ENCODE measurements at places on chromosomes 3 and 15.

DNA sequence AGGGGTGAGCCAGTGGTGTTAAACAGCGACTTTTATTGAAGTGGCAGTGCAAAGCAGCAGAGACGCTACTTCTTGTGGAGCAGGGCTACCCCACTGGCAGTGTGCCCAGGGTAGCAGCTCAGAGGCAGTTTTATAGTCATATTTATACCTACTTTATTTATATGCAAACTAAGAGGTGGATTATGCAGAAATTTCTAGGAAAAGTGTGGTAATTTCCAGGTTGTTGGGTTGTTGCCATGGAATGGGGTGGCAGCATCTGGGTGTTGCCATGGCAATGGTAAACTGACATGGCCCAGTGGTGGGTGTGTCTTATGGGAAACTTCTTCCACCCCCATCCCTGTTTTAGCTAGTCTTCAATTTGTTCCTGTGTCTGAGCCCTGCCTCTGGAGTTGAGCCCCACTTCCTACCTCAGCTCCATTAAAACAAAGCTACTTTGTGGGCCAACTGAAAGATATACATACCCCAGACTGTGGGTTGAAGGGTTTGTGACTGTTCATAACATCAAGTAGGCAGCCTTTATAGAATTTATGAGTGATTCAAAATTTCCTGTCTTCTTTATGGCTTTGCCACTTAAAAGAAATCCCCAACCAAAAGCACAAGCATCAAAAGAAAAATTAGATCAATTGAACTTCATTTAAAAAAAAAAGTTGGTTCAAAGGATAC, 60.3 kb downstream of the EBLN2 start:
- DNase-seq, result no peak

DNA sequence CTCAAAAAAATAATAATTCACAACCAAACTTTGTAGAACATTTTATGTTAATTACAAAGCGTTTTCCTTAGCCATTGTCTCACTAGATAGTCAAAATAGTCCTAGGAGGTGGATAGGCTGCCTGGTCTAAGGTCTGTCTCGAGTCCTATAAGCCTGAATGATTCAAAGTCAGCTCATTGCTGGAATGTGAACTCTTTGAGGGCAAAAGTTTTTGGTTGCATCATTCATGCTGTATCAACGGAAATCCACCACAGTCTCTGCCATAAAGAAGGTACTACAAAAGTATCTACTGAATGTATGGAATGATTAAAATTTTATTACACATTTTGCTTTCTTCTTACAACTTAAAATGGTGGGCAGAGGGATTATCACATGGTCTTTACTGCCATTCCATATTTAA, 387.3 kb upstream of the RARB start:
- no peak for DNase-seq

DNA sequence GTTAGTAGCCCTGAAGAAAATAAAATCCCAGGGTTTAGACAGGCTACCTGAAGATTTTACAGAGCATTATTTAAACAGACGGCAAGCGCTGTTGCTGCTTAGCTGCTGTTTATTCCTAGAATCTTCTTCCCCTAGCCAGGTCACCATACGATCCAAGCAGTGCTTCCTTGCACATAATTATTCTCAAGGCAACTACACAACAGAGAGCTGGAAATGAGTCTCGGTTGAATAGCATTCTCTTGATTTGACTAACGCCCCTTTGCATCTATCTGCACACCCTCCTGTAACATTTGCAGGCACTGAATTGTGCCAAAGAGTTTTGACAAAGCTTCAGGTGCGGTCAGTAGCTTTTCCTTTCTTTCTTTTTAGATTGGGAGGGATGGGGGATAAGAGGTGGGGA, 564.4 kb downstream of the TBL1XR1 start:
- no peak for DNase-seq

DNA sequence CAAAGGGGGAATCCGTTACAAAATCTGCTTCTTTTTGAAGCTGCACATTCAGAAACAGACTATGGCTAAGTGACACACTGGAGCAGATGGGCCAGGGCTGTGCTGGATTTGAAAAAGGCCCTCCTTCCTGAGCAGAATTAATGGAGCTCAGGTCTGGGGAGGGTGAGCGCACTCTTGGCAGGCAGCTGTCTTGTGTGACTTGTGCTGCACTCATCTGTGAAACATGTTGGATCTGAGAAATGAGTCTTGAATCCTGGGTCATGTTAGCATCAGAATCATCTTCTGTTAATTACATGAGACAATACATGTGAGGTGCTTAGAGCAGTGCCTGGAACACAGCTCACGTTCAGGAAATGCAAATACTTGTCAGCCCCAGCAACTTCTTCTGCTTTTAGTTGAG, 219.6 kb downstream of the THSD4 start:
- DNase-seq, result no peak

GRCh38 chr15:46996359-46996758, 720.9 kb upstream of the SEMA6D start:
- DNase-seq, result no peak

DNA sequence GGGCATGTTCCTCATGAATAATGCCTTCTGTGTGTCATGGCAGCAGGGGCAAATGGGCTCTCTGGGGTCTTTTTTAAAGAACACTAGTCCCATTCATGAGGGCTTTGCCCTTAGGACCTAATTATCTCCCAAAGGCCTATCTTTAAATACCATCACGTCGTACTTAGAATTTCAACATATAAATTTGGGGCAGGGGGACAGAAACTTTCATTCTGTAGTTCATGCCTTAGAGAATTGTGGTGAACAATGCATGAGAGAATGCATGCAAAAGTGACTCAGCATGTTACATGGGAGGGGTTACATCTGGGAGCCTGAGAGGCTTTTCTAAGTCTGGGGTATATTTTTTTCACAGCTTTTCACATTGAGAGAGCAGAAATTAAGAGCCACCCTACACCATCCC, 208.5 kb upstream of the ROPN1 start:
- DNase-seq, result no peak

DNA sequence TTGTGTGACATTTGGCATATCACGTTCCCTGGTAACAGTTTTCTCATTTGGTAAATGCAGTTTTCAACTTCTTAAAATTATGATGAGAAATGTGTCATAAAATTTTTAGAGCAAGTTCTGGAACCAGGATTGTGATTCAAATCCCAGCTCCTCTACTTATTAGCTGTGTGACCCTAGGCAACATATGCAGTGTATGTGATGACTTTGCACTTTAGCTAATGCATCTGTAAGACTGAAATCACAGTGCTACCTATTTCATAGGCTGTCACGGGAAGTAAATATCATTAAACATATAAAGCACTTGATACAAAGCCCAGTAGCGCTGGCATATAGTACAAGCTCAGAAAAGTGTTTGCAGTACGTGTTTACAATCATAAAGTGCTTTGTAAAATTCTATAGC, 419.4 kb downstream of the GRM7 start:
- DNase-seq, result no peak

DNA sequence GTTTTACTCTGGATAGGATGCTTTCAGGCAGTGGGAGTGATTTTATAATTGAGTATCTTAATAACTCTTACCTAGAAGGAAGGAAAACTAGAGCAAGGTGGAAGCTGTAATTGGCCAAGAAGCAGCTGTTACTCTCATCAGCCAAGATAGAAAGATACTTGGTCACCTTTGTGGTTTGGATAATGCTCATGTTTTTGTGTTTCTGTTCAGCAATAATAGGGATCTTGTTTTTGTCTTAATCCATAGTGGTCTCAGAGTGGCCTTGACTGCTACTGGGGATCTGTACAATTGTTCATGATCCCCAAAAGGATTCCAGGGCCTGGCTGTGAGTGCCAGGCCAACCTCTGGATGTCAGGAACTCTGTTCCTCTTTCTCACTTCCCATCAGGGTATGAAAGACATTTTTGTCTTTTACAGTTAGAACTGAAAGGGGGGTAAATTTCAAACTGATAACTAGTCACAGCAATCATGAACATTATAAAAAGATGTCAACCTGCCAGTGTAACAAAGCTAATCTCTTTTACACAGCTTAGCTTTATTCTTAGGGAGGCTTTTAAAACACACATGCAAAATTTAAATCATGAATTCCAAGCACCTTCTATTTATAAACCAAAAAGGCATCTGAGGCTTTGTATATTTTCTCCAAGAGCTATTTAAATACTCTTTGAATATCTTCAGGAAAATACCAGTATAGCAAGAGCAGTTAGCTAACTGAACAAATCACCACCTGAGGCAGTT, 6.0 kb downstream of the UBL7 start:
- no peak for DNase-seq

DNA sequence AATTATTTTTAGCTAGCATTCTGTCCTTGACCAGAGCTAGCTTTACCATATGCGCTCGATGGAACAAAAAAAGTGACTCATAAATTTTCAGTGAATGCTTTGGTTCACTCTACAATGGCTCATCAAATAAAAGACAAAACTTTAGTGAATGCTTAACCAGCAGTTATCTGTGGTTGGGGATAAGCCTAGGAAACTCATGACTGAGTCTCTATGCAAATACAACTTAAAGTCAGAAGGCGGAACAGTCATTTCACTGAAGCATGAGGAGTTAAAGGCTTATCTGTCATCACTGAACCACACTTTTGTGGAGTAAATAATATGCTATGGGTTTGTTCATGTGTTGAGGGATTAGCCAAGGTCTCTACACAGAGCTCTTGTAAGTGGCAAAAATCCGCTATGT, 308.4 kb downstream of the SQOR start:
- no peak for DNase-seq

DNA sequence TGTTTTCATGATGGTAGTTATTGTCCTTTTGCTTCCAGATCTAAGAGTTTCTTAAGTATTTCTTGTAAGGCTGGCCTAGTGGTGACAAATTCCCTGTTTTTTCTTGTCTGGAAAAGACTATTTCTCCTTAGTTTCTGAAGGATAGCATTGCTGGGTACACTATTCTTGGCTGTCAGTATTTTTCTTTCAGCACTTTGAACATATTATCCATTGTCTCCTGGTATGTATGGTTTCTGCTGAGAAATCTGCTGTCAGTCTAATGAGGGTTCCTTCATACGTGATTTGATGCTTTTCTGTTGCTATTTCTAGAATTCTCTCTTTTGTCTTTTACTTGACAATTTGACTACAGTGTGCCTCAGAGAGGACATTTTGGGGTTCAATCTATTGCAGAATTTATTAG, 134.3 kb downstream of the CGGBP1 start:
- DNase-seq, result no peak

DNA sequence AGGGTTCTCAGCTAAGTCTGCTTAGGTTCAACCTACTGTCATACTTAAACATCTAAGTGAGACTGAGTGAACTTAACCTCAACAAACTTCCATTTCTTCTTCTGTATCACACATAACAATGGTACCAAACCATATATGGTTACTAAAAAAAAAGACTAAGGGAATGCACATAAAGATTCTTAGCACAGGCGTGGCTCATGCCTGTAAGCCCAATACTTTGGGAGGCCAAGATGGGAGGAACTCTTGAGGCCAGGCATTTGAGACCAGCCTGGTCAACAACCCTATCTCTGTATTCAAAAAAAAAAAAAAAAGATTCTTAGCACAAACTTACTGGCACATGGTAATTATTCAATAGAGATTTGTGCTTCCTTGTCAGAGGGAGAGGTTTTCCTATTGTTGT, 57.9 kb downstream of the ACAP2 start:
- DNase-seq, result no peak

DNA sequence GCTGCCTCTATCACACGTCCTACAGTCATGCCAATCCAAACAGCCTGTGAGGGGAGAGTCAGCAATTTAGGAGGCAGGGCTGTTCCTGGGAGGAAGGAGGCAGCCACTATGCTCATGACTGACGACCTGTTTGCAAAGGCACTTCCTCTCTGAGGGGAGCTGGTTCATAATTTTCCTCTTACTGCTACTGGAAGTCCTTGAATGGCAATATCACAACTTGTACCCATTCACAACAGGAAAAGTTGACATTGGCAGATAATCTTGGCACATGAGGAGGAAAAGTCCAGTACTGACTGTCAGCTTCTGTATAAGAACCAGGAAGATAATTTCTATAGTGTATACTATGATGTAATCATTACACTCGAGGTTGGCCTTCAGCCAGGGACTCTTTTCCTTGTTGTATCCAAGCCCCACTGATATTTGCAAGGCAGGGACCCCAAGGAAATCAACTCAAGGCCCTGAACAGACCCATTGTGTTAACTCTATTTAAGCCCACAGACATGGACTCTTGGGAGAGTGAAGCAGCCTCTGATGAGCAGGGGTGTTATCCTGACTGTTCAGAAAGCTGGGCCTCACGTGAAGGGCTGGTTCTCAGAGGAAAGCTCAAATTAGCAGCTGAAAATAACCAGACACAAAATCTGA, 267.3 kb upstream of the ADAMTS9 start:
- no peak for DNase-seq

DNA sequence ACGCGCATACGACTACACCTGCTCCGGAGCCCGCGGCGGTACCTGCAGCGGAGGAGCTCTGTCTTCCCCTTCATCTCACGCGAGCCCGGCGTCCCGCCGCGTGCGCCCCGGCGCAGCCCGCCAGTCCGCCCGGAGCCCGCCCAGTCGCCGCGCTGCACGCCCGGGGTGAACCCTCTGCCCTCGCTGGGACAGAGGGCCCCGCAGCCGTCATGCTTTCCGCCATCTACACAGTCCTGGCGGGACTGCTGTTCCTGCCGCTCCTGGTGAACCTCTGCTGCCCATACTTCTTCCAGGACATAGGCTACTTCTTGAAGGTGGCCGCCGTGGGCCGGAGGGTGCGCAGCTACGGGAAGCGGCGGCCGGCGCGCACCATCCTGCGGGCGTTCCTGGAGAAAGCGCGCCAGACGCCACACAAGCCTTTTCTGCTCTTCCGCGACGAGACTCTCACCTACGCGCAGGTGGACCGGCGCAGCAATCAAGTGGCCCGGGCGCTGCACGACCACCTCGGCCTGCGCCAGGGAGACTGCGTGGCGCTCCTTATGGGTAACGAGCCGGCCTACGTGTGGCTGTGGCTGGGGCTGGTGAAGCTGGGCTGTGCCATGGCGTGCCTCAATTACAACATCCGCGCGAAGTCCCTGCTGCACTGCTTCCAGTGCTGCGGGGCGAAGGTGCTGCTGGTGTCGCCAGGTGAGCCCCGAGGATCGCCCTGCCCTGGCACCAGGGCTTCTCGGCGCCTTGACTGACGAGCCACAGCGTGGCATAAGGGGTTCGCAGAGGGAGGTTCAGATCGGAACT, 420 bp downstream of the SLC27A2 start:
- DNase-seq, result no peak

- no peak for DNase-seq
Observed at GRCh38 chr15:82530606-82531379, 9.5 kb downstream of the RPS17 start.

- DNase-seq, result peak; percentile 61
Observed at GRCh38 chr3:181313335-181313734, 323.8 kb upstream of the DNAJC19 start.

- no peak for DNase-seq
Observed at GRCh38 chr3:43349716-43350115, 63.4 kb downstream of the SNRK start.

- no peak for DNase-seq
Observed at GRCh38 chr3:42302924-42303634, 37.1 kb upstream of the CCK start.

GRCh38 chr3:49761661-49762060, 24.7 kb downstream of the IP6K1 start:
- DNase-seq, result no peak
